Left kidney (tissue), 8 donors: ENCODE measurements at places on chromosomes 3 and 15. TPM values are rescaled to one million over a fixed set of nuclear protein-coding genes. Genes with fewer than 3 reads are reported as not detected.

DNA sequence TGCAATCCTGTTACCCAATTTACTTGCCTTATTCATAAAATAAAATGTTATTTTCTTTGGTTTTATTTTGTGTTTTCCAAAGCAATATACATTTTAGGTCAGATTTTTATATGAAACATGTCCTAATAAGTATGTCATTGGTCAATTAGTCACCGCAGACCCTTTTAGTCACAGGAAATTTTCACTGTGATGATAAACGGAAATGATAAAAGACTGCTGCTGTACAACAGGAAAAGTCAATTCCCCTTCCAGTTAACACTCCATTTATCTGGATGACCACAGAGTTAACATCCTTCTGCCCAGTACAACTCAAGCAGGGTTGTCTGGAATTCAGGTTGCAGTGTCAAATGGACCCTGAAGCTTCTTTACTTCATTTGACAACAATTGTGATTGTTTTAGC is 175.2 kb downstream of the LSAMP start:
- no peak for DNase-seq

DNA sequence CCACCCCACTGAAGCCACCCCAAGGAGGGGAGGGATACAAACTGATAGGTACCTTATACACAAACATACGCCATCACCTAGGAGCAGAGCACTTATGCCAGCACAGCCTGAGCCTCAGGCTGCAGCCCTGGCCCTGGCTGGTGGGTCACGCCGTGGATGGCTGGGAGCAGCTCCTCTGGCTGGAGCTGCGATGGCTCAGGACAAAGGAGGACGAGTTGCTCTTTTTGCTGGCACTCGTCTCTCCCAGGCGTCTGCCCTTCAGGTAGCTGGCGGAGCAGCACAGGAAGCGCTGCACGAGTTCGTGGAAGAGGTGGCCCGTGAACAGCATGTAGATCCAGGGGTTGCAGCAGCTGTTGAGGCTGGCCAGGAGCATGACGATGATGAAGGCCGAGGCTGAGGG is 16.6 kb downstream of the OXTR start:
- DNase-seq = no peak

GRCh38 chr3:197137751-197138150 is 108.1 kb upstream of the MELTF start:
- DNase-seq = no peak

GRCh38 chr3:195883801-195884200 is 24.6 kb downstream of the TNK2 start:
- DNase-seq = no peak

The MCF2L2 gene
- 1.7 TPM for polyA plus RNA-seq

The GOLGA6C gene
- not detected for polyA plus RNA-seq

The TMA7 gene
- polyA plus RNA-seq = 240 TPM

The DCBLD2 gene
- polyA plus RNA-seq = 72.8 TPM
